ENCODE measurements at places on chromosomes 13 and 19.
A peak's percentile ranks its signal among the peaks of the same experiment; 100 is the strongest.

- DNase-seq = no peak
Observed at GRCh38 chr13:28651810-28652401, 7.0 kb upstream of the POMP start.

- DNase-seq = no peak
Observed at GRCh38 chr13:113342820-113343691, 20.9 kb downstream of the GRTP1 start.

DNA sequence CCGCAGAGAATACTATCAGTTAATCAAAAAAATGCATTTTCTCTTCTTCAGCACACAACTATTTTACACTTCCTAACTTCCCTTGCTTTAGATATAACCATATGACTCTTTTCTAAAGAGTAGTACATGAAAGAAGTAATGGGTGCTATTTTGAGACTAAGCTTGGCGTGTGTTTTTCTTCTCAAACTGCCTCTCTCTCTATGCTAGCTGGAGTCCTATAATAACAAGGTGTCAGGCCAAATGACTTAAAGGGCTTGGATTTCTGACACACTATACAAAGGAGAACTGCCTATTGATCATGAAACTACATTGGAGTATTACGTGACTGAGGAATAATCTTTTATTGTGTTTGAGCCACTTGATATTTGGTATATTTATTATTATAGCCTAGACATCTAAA lies 1330.1 kb upstream of the SPRY2 start:
- DNase-seq = no peak

- no peak for DNase-seq
Observed at GRCh38 chr13:53953183-53953582, 924.6 kb downstream of the OLFM4 start.

- no peak for DNase-seq
Observed at GRCh38 chr19:32196690-32197420, 148.6 kb upstream of the ZNF507 start.

DNA sequence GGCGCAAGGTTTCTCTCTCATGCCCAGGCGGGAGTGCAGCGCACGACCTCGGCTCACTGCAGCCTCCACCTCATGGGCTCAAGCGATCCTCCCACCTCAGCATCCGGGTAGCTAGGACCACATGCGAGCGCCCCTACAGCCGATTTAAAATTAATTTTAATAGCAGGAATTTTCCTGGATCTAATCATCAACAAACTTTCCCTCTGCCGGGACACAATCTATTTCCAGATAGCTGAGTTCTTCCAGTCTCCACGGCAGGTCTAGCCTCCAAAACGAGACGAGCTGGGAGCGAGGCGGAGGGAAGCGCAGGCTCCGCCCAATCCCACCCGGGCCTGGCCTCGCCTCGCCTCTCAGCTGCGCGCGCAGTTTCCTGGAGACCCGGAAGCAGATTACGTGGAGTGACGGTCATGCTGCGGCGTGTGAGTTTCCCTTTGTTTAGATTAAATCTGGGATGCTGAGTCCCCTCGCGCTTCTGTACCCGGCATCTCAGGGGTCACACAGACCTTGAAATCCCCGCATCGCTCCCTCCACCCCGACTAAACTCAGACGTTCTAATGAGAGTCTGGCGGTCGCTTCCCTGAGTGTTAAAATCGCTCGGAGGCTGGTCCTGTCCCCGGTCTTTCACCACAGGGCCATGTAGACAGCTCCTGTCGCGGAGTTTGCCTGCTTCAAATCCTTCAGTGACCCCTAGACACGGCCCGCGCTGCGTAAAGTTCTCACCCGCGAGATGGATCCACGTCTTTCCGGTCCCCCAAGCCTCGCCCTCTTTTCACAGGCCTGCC lies at the start of gene ZNF880:
ZNF880 (plus strand) TSS at position 365 of the 782 bp plus-strand sequence; CDS start at position 408, 43 bp downstream.
- DNase-seq = peak; percentile 81

DNA sequence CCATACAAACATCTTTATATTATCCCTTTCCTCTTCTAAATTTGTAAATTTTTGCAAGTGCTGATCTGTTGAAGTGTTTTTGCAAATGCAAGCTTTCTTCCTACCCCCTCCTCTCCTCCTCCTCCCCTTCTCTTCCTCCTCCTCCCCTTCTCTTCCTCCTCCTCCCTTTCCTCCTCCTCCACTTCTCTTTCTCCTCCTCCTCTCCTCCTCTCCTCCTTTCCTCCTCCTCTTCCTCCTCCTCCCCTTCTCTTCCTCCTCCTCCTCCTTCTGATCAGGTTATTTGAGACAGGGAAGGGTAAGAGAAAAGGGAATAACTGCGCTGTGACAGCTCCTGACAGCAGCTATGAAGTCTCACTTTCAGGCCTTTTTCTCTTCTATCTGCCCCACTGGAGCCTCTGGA lies 8.9 kb downstream of the TNFSF13B start:
- no peak for DNase-seq

DNA sequence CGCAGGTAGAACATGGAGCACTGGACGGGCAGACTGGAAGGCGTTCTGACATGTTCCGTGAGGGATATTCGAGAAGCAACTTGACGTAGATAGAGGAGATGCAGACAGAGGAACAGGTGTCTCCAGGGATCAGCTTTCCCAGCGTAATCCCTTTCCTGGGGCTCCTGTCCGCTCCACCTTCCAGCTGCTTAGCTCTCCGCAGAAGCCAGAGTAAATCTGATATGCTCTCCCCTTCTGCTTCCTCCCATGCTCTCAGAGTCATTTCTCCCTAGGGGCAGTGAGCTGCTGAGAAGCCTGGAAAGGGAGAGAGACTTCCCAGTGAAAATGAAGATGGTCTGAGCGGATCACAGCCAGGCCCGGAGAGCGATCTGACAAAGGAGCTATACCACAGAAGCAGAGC lies 23.0 kb upstream of the OLFM4 start:
- no peak for DNase-seq

- no peak for DNase-seq
Observed at GRCh38 chr13:38417241-38417640, 67.6 kb downstream of the UFM1 start.

GRCh38 chr13:84130495-84131114 lies 248.3 kb upstream of the SLITRK1 start:
- DNase-seq = no peak

- DNase-seq = no peak
Observed at GRCh38 chr19:30755581-30755980, 383.4 kb downstream of the ZNF536 start.

DNA sequence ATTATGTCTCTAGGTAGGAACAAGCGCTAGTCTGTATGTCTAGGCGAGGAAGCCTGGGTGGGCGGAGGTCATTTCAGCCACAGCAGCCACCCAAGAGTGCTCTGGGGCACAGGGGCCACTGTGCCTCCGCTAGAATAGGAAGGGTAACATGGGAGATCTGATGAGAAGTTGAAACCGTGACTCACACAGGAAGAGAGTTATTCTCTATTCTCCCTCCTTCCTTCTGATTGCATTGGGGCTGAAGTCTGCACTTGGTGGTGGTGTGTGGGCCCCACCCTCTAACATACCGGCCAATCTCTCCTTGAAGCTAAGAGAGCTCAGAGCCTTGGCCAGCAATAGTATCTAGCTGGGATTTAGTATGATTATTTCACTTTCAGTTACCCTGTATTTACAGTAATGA lies 20.3 kb upstream of the GGACT start:
- DNase-seq = peak; percentile 35

- peak; percentile 8 for DNase-seq
Observed at GRCh38 chr19:9009935-9010651, at the start of gene MUC16. Gene MUC16, minus strand, starts transcription at chr19:9010409.

DNA sequence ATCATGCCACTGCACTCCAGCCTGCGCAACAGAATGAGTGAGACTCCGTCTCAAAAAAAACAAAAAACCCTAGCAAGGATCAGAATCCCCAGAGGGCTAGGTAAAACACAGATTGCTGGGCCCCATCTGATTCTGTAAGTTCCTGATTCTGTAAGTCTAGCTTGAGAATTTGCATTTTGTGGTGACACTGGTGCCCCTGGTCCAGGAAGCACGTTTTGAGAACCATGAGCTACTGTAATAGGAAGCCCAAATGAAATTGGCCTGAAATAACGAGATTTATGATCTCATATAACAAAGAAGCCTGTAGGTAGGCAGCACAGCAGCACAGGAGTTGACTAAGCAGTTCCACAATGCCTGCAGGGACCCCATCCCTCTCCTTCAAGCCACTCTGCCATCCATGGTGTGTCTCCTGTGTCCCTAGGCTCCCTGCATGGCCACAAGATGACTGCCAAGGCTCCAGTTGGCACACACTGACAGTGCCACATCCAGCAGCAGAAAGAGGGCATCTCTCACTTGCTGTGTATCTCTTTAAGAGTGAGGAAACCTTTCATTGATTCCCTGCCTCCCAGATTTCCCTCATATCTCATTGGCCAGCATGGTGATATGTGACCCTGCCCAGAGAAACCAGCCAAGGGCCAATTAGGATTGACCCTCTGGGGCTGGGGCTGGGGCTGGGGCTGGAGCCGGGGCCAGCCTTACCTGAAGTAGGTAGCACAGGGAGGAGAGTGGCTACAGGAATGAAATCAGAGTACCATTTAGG lies 21.7 kb downstream of the SIPA1L3 start:
- peak; percentile 73 for DNase-seq

- no peak for DNase-seq
Observed at GRCh38 chr13:93265800-93266199, 39.2 kb downstream of the GPC6 start.

- no peak for DNase-seq
Observed at GRCh38 chr19:43372462-43372861, 19.0 kb downstream of the CD177 start.

DNA sequence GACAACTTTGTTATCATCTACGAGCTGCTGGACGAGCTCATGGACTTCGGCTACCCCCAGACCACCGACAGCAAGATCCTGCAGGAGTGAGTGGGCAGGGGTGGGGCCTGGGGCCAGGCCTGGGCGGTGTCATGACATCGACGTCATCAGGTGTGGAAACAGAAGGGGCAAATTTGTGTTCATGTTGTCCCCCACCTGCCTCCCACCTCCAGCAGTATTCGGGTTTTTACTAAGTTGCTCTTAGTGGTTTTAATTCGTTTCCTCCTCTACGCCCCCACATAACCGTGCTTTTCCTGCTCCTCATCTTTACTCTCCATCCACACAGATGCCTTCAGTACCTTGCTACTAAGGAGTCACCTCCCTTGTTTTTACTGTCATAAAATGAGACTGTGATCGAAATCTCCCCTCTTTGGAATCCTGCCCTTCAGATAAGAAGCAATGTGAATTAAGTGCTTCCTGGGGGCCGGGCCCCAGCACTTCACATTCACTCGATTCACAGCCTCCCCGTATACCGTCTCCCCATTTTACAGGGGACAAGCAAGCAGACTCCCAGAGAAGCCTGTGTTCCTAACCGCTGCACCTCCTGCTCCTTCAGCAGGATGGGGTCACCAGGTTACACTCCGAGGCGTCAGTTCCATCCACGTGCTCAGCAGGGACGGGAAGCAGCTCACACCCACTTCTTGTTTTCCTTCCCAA lies 10.5 kb downstream of the AP1M1 start:
- no peak for DNase-seq

DNA sequence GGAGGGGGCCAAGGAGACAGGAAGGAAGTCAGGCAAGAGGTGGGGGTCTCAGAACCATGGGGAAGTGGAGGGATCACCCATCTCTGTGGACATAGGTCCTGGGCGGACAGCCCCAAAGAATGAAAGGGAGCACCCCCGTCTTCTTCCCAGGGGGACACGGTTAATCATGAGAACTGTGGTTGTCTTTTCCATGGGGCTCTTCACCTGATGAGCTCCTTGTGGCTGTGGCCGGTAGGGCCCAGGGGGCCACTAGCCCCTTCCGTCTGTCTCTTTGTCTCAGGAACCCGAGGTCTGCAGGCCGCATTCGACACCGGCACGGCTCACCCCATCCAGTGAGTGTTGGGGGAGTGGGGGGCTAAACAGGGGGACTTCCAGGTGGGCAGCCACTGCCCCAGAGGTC lies 8.6 kb downstream of the PLPPR2 start:
- no peak for DNase-seq

- DNase-seq = no peak
Observed at GRCh38 chr13:67366533-67366932, 136.4 kb upstream of the PCDH9 start.

DNA sequence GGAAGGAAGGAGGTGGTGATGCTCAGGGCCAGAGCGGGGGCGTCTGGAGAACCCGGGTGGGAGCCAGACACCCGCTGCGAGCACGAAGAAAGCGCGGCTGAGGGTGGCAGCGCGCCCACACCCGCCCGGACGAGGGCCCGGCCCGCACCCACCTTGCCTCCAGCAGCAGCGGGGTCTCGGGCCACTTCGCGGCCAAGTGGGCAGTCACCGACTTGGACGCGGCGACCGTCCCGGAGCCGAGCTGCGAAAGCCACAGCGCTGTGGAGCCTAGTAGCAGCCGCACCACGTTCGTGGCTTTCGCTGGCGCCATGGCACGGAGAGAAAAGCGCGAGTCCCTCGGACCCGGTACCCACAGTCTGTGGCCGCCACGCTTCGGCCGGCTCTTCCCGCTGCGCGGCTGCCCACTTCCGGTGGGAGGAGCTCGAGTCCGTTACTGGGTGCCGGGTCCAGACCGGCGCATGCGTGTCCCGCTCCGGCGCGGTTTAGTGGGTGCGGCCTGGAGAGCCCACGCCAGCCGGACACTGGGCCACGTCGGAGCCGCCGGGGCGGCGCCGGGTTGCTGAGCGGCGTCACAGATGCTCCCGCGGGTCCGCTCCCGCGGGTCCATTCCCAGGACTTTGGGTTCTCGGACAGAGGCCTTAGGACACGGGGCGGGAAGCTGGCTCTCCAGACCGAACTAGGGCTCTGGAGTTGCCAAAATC lies at the start of gene UGGT2:
UGGT2 (minus strand) TSS at position 399 of the 701 bp plus-strand sequence; CDS start at position 310, 89 bp downstream.
- peak; percentile 94 for DNase-seq

DNA sequence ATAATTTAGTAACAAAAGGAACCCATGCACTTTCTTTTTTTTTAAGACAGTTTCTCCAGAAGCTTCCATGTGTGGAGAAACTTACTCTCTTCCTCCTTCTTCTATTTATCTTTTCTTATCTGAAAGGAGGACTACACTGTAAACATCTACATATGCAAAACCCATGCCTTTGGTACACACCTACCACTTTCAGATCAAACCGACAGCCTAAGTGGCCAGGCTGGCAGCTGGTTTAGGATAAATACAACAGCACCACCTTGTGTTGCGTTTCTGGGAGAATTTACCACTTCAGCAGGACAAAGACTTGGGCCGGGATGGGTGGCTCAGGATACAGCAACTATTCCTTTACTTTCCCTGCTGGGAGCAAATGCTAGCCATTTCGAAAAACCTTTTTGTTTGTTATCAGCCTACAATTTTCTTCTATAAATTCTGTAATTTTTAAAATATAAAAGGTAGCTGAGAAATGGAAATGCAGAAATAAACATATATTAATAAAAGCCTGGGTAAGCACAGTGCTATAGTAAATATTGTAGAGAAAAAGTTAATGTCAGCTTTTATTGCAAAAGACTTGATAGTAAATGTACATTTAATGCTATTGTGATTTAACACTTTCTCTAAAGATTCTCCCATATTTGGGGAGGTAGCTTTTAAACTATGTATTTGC lies 94.0 kb upstream of the RFC3 start:
- peak; percentile 54 for DNase-seq

DNA sequence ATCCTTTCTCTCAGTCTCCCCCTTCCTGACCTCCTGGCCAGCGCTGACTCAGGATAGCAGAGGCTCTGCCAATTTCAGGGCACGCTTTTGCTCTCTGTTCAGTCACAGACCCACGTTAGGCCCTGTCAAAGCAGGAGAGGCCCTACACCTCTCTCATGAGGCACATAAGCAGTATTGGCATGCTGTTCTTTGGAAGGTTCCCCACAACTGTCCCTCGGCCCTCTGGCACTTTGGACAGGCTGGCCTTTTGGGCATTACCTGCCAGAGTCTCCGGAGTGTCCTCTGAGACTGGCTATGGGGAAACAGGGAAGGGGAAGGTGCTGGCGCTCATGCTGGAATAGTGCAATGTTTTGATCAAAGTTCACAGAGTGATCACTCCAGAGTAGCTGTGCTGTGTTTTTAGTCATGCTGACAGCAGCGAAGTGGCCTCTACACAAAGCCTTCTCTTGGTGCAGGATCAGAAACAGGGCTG lies 23.7 kb upstream of the UBE2L5 start:
- DNase-seq = no peak
